ENCODE measurements at places on chromosomes 3 and 15. TPM values are rescaled to one million over a fixed set of nuclear protein-coding genes. Genes with fewer than 3 reads are reported as not detected.

The ARNT2 gene
- 6.3 TPM for polyA plus RNA-seq

GRCh38 chr15:33071451-33071850 is 123.1 kb downstream of the FMN1 start:
- DNase-seq = no peak

DNA sequence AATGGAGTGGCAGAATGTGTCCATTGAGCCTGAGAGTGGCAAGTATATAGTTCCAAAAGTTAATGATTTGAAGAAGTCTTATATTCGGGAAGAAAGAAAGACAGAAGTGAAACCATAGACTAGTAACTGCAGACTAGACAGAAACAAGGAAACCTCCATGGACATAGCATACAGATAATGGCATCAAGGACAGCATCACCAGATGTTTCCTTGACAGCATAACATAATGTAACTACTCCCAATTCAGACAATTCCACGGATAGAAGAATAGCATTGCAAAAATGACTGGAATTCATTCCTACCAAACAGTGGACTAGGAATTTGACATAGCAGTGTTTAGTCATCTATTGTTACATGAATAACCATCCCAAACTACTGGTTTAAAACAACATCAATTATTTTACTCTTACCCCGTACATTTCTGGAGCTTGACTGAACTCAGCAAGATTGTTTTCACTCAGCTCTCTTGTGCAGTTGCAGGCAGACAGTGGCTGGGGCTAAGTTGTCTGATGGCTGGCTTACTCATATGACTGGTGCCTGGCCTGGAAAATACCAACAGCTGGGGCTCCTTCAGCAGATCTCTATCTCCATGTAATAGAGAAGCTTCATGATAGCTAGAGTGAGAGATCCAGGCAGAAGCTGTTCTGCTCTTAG is 109.7 kb upstream of the GADL1 start:
- DNase-seq = no peak

DNA sequence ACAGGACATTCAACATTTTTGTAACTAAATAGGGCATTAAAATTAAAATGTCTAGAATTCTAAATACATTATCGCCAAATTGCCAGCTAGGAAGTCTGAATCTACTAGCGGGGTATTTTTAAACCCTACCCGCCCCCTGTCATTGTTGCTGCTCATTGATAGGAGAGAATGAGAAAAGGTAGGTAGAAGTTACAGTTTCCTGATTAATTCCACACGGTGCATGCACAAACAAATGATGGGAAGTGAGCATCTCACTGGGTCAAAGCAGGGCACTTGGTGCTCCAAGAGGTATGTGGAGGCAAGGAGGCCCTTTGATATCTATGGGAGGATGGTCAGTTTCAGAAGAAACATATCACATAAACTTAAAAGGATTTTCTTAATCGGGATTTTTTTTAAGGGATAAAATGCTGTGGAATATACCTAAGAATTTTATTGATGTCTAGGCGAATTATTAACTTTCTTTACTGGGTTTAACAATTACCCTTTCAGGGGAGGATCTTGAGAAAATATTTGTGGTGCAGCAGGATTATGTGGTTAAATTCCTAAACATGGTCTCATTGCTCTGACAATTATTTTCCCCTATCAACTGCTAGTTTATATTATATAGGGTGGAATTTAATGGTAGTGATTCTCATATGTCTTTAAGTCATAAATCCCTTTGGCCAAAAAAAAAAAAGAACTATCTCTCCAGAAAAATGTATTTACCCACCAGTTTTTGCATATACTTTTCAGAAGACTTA is 236.0 kb upstream of the GOLGA6L4 start:
- no peak for DNase-seq

DNA sequence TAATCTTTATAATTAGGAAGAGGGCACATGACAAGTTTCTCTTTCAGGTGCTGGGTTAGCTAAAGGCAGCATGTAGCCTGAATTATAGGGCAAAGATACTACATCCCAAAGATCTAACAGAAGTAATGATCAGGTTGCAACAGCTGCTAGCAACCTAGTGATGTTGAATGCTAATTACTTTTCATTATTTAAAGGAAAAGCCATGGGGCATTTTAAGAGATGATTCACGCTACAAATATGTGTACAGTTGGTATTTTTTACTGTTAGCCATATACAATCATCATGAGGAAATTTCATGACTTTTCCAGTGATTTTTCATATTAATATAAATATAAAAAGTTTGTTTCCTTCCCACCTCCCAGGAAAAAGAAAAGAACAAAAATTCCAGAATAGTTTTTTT is 43.0 kb downstream of the NEK10 start:
- no peak for DNase-seq
